ENCODE measurements at places on chromosomes 7 and 10. TPM values are rescaled to one million over a fixed set of nuclear protein-coding genes. Genes with fewer than 3 reads are reported as not detected.

GRCh38 chr10:85919491-85920021, 447.0 kb downstream of the GRID1 start:
- no peak overlapping the region for H3K4me3 ChIP-seq
- H3K36me3 ChIP-seq = no peaks in the 10 kb centered on the region
- no peaks in the 10 kb centered on the region for H3K4me1 ChIP-seq

- H3K4me3 ChIP-seq = no peak overlapping the region
- H3K4me1 ChIP-seq = no peaks in the 10 kb centered on the region
- DNase-seq = no peak
- H3K27me3 ChIP-seq = peaks cover 4% of the 10 kb centered on the region
- no peaks in the 10 kb centered on the region for H3K36me3 ChIP-seq
- no peak overlapping the region for H3K27ac ChIP-seq
Observed at GRCh38 chr10:33684211-33684611, 349.7 kb upstream of the NRP1 start.

- H3K27me3 ChIP-seq = no peaks in the 10 kb centered on the region
- no peak for DNase-seq
- no peaks in the 10 kb centered on the region for H3K36me3 ChIP-seq
- H3K4me3 ChIP-seq = no peak overlapping the region
- no peak overlapping the region for H3K27ac ChIP-seq
- no peaks in the 10 kb centered on the region for H3K4me1 ChIP-seq
Observed at GRCh38 chr10:17961551-17962422, 10.1 kb downstream of the SLC39A12 start.

The SDK1 gene
- 0.25 TPM for total RNA-seq

The GNG11 gene
- not detected for total RNA-seq

The SH2D4B gene
- 0.20 TPM for total RNA-seq

GRCh38 chr10:130555411-130555750, 419.2 kb downstream of the GLRX3 start:
- no peaks in the 10 kb centered on the region for H3K4me1 ChIP-seq
- no peak overlapping the region for H3K4me3 ChIP-seq
- no peak for DNase-seq
- no peak overlapping the region for H3K27ac ChIP-seq
- no peaks in the 10 kb centered on the region for H3K36me3 ChIP-seq

- H3K36me3 ChIP-seq = no peaks in the 10 kb centered on the region
- H3K4me1 ChIP-seq = peaks cover 2% of the 10 kb centered on the region
- H3K4me3 ChIP-seq = no peak overlapping the region
- DNase-seq = peak; percentile 44
Observed at GRCh38 chr7:44307301-44307900, 18.0 kb downstream of the CAMK2B start.

DNA sequence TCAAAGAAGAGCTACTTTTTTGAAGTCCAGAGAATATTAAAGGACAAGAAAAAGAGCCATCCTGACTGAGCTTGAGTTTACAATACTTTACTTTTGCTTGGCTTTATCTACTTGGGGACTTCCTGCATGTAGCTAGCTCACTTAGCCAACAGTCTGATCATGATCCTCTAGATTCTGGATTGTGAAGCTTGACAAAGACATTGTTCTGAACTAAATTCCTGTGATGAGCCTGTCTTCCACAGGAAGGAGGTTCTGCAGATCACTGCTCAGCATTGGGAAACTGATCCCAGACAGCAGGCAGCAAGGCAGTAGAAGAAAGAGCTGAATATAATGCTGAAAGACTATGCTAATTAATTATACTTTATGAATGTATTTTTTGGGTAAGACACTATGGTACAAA, 296.4 kb downstream of the DGKB start:
- H3K36me3 ChIP-seq = no peaks in the 10 kb centered on the region
- H3K4me3 ChIP-seq = no peak overlapping the region

DNA sequence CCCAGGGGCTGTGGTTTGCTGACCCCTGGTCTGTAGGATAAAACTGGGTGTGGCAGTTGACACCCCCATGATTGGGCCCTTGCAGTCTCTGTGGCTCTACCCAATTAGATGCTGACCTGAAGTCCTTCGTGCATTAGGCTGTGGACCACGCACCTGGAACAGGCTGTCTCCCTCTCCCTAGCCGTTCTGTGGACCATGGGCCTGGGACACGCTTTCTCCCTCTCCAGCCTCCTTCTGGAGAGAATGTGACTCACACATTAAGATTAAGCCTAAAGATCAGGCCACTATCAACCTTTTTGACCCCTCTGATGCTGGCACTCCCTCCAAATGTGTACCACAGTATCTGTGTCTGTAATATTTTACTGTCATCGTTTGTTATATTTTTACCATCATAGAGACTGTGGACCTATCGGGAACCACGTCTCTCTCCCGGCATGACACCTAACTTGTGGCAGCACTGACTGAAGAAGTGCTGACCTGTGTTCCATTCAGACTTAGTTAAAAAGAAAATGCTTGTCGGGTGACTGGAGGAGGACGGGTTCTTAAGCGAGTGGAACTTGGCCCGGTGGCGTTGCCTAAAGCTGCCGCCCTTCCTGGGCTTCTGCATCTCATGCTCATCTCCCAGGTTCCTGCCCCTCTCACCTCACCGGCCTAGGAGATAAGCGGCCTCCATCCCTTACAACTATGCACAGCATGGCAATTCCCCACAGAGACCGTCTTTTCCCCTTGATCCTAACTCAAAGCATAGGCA, 92.8 kb downstream of the WDR37 start:
- H3K27me3 ChIP-seq = peaks cover 3% of the 10 kb centered on the region
- H3K4me3 ChIP-seq = no peak overlapping the region
- no peak overlapping the region for H3K27ac ChIP-seq

GRCh38 chr7:11341285-11341944, 367.7 kb downstream of the PHF14 start:
- H3K4me3 ChIP-seq = no peak overlapping the region
- no peak for DNase-seq
- H3K36me3 ChIP-seq = no peaks in the 10 kb centered on the region
- peaks cover 4% of the 10 kb centered on the region for H3K4me1 ChIP-seq

The ASB10 gene
- total RNA-seq = not detected

- H3K36me3 ChIP-seq = no peaks in the 10 kb centered on the region
- H3K4me1 ChIP-seq = peaks cover 9% of the 10 kb centered on the region
- H3K27ac ChIP-seq = no peak overlapping the region
Observed at GRCh38 chr7:155972247-155972646, 160.0 kb upstream of the SHH start.

GRCh38 chr7:107108793-107109371, 59.9 kb upstream of the HBP1 start:
- peaks cover 1% of the 10 kb centered on the region for H3K27me3 ChIP-seq
- no peak for DNase-seq
- H3K4me1 ChIP-seq = no peaks in the 10 kb centered on the region
- no peak overlapping the region for H3K27ac ChIP-seq
- no peak overlapping the region for H3K4me3 ChIP-seq

- no peaks in the 10 kb centered on the region for H3K27me3 ChIP-seq
- H3K36me3 ChIP-seq = peaks cover 41% of the 10 kb centered on the region
- H3K27ac ChIP-seq = no peak overlapping the region
- H3K4me1 ChIP-seq = peaks cover 11% of the 10 kb centered on the region
- no peak overlapping the region for H3K4me3 ChIP-seq
Observed at GRCh38 chr10:26717476-26717875, 20.0 kb downstream of the PDSS1 start.

GRCh38 chr7:85483177-85483576, 296.3 kb upstream of the SEMA3D start:
- no peaks in the 10 kb centered on the region for H3K36me3 ChIP-seq
- H3K4me3 ChIP-seq = no peak overlapping the region
- no peak overlapping the region for H3K27ac ChIP-seq
- DNase-seq = no peak
- no peaks in the 10 kb centered on the region for H3K4me1 ChIP-seq
- no peaks in the 10 kb centered on the region for H3K27me3 ChIP-seq

- H3K27me3 ChIP-seq = no peaks in the 10 kb centered on the region
- H3K4me1 ChIP-seq = no peaks in the 10 kb centered on the region
- no peak for DNase-seq
- H3K27ac ChIP-seq = no peak overlapping the region
- H3K36me3 ChIP-seq = peaks cover 2% of the 10 kb centered on the region
- H3K4me3 ChIP-seq = no peak overlapping the region
Observed at GRCh38 chr10:22770270-22770669, 55.9 kb upstream of the PIP4K2A start.

The PTPRE gene
- total RNA-seq = 22.3 TPM

DNA sequence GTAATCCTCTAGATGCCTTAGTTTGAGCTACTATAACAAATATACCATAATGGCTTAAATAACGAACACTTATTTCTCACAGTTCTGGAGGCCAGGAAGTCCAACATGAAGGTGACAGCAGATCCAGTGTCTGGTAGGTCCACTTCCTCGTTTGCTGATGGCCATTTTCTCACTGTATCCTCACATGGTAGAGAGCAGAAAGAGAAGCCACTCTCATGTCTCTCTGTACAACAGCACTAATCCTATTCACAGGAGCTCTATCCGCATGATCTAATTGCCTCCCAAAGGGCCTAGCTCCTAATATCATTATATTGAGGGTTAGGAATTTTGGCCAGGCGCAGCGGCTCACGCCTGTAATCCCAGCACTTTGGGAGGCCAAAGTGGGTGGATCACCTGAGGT, 10.2 kb downstream of the HIBADH start:
- peaks cover 19% of the 10 kb centered on the region for H3K36me3 ChIP-seq
- H3K27me3 ChIP-seq = no peaks in the 10 kb centered on the region
- DNase-seq = no peak

- DNase-seq = no peak
- no peak overlapping the region for H3K4me3 ChIP-seq
- H3K27ac ChIP-seq = peak overlapping the region; percentile 62
- no peaks in the 10 kb centered on the region for H3K27me3 ChIP-seq
- no peaks in the 10 kb centered on the region for H3K36me3 ChIP-seq
Observed at GRCh38 chr10:110363572-110364411, 59.1 kb upstream of the SMNDC1 start.

GRCh38 chr7:157874208-157874816, 537.5 kb downstream of the DNAJB6 start:
- H3K27me3 ChIP-seq = no peaks in the 10 kb centered on the region
- no peaks in the 10 kb centered on the region for H3K36me3 ChIP-seq
- H3K4me3 ChIP-seq = peak overlapping the region; percentile 64
- H3K4me1 ChIP-seq = peaks cover 26% of the 10 kb centered on the region
- DNase-seq = no peak

- H3K4me3 ChIP-seq = peak overlapping the region; percentile 1
- H3K36me3 ChIP-seq = peaks cover 33% of the 10 kb centered on the region
- H3K4me1 ChIP-seq = peaks cover 78% of the 10 kb centered on the region
- peak overlapping the region; percentile 94 for H3K27ac ChIP-seq
Observed at GRCh38 chr7:3106361-3106826, 62.7 kb upstream of the CARD11 start.

The CALML3 gene
- not detected for total RNA-seq

GRCh38 chr7:96084881-96085553, 236.9 kb downstream of the SLC25A13 start:
- no peak for DNase-seq
- no peak overlapping the region for H3K4me3 ChIP-seq
- no peaks in the 10 kb centered on the region for H3K36me3 ChIP-seq
- H3K4me1 ChIP-seq = no peaks in the 10 kb centered on the region
- peaks cover 5% of the 10 kb centered on the region for H3K27me3 ChIP-seq
- no peak overlapping the region for H3K27ac ChIP-seq

DNA sequence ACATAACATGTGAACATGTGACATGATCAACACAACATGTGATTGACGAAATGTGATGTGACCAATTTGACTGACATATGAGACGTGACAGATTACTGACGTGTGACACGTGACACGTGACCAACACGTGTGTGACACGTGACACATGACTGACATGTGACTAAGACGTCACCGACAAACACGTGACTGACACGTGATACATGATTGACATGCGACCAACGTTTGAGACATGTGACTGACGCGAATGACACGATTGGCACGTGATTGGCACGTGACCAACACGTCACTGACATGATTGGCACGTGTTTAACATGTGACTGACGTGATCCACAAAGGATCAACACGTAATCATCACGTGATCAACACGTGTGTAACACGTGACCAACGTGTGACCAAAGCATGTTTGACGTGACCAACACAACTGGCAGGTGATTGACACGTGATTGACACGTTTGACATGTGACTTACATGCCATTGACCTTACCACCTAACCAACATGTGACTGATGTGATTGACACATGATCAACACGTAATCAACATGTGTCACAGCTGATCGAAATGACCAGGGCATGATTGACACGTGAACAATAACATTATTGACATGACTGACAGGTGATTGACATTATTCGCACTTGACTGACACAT, 23.7 kb downstream of the CRPPA start:
- H3K4me1 ChIP-seq = peaks cover 3% of the 10 kb centered on the region
- no peak overlapping the region for H3K27ac ChIP-seq
- no peak overlapping the region for H3K4me3 ChIP-seq
- DNase-seq = no peak
- H3K36me3 ChIP-seq = peaks cover 35% of the 10 kb centered on the region

The NRBF2 gene
- total RNA-seq = 23.1 TPM

GRCh38 chr7:5525271-5526099, 101.9 kb upstream of the TNRC18 start:
- H3K4me3 ChIP-seq = peak overlapping the region; percentile 96
- peaks cover 26% of the 10 kb centered on the region for H3K4me1 ChIP-seq
- no peaks in the 10 kb centered on the region for H3K27me3 ChIP-seq
- peak overlapping the region; percentile 96 for H3K27ac ChIP-seq

GRCh38 chr7:2270495-2270894, 28.5 kb downstream of the NUDT1 start:
- no peaks in the 10 kb centered on the region for H3K27me3 ChIP-seq
- no peaks in the 10 kb centered on the region for H3K4me1 ChIP-seq
- no peak overlapping the region for H3K4me3 ChIP-seq
- peaks cover 5% of the 10 kb centered on the region for H3K36me3 ChIP-seq
- DNase-seq = no peak

GRCh38 chr10:35329520-35329919, 6.8 kb upstream of the CCNY start:
- peaks cover 13% of the 10 kb centered on the region for H3K36me3 ChIP-seq
- no peak overlapping the region for H3K4me3 ChIP-seq
- H3K27ac ChIP-seq = no peak overlapping the region
- H3K27me3 ChIP-seq = no peaks in the 10 kb centered on the region
- DNase-seq = no peak

The GPC2 gene
- total RNA-seq = 3.7 TPM

- H3K27me3 ChIP-seq = no peaks in the 10 kb centered on the region
- no peaks in the 10 kb centered on the region for H3K4me1 ChIP-seq
- no peak overlapping the region for H3K4me3 ChIP-seq
- peaks cover 33% of the 10 kb centered on the region for H3K36me3 ChIP-seq
Observed at GRCh38 chr10:37812290-37812689, 45.1 kb downstream of the ZNF248 start.

- no peaks in the 10 kb centered on the region for H3K4me1 ChIP-seq
- H3K27ac ChIP-seq = no peak overlapping the region
- no peaks in the 10 kb centered on the region for H3K36me3 ChIP-seq
- no peak for DNase-seq
- H3K27me3 ChIP-seq = no peaks in the 10 kb centered on the region
- no peak overlapping the region for H3K4me3 ChIP-seq
Observed at GRCh38 chr7:17512181-17512675, 213.8 kb downstream of the AHR start.

- no peak for DNase-seq
- H3K4me3 ChIP-seq = no peak overlapping the region
- no peaks in the 10 kb centered on the region for H3K36me3 ChIP-seq
- H3K27ac ChIP-seq = no peak overlapping the region
- H3K27me3 ChIP-seq = no peaks in the 10 kb centered on the region
- H3K4me1 ChIP-seq = peaks cover 34% of the 10 kb centered on the region
Observed at GRCh38 chr7:101882595-101883564, 65.5 kb downstream of the CUX1 start.

GRCh38 chr10:132868995-132869394, 73.4 kb downstream of the CFAP46 start:
- no peak overlapping the region for H3K27ac ChIP-seq
- H3K4me3 ChIP-seq = no peak overlapping the region
- no peak for DNase-seq
- H3K27me3 ChIP-seq = peaks cover 10% of the 10 kb centered on the region
- H3K4me1 ChIP-seq = no peaks in the 10 kb centered on the region
- H3K36me3 ChIP-seq = no peaks in the 10 kb centered on the region
